ENCODE measurements at places on chromosomes 5 and 9.

GRCh38 chr9:114791736-114792135 is 14.1 kb downstream of the TNFSF15 start:
- DNase-seq, result no peak

- DNase-seq, result no peak
Observed at GRCh38 chr5:142421621-142422397, 97.0 kb upstream of the SPRY4 start.

DNA sequence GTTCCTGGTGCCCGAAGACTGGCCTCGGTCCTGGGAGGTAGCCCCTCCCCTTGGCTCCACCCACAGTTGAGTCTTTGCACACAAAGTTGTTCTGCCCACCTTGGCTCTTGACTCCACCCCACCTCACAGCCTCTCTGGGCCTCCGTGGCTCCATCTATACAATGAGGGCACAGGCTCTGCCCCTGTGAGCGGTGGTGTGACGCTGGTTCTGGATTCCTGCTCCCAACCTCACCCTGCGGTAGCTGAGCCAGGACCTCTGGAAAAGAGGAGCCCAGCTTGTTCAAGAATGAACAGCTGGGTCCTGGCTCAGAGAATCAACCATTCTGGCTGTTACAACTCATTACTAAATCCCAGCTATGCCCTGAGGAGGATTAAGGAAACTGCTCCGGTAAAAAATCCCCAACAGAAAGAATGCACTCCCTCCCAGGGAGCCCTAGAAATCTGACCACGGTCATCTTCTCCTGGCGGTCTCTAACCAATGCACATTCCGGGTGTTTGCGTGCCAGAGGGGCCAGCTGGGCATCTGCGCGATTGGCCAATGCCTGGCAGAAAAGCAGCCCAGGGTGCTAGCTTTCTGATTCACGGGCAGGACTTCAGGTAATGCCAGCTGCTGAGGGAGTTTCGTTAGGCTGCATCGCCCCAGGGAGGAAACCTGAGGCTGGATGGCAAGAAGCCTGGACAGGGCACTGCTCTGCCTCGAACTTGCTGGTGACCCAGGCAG is 9.9 kb upstream of the GRHPR start:
- DNase-seq, result no peak

DNA sequence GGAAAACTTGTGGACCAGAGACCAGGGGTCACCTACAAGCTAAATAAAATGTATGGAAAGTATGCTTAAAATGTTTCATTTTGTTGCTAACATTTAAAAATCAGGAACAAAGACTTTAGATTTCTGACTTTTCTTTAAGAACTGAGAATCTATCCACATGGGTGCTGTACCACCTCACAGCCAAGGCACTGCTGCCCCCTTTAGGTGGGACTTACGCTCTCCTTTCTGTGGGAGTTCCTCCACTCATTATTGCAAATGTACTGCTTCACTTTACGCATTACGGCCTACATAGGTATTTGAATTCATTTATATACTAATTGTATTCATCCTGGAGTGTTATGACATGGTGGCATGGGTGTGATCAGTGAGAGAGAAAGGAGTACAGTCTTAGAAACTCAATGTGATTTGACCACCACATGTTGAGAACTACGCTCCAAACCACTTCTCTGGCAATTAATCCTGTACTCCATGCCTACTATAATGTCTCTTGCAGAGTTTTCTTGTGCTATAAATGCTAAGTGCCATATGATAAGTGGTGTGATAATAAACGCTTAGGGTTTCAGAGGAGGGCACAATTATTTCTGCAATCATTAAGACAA is 24.7 kb upstream of the CETN3 start:
- DNase-seq, result peak; percentile 56

DNA sequence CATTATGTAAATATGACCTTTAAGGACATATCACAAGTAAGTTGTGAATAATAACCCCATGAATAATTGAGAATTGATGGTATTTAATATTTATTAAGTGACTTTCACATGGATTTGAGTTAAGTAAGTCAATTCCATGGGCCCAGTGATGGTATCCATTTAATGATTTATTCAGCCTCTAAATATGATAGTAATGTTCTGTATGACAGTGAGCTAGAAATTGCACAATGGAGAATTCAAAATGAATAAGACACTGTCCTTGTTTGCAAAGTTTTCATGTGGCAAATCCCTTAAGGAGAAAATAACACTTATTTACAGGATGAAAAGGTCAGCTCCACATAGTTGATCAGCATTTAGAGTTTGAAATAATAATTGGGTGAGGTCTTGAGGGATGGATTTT is 160.7 kb downstream of the PDE4D start:
- DNase-seq, result no peak

- no peak for DNase-seq
Observed at GRCh38 chr5:131977212-131977604, 31.7 kb upstream of the MEIKIN start.

GRCh38 chr5:10323588-10324488 is 16.1 kb upstream of the CMBL start:
- no peak for DNase-seq

Data from stimulated activated CD4-positive, alpha-beta T cell treated with anti-CD3 and anti-CD28 coated beads, Interleukin-15, amount 100 ng/mL, for 24 hours (primary cell).